ENCODE measurements at places on chromosomes 12 and 14.
A peak's percentile ranks its signal among the peaks of the same experiment; 100 is the strongest.

DNA sequence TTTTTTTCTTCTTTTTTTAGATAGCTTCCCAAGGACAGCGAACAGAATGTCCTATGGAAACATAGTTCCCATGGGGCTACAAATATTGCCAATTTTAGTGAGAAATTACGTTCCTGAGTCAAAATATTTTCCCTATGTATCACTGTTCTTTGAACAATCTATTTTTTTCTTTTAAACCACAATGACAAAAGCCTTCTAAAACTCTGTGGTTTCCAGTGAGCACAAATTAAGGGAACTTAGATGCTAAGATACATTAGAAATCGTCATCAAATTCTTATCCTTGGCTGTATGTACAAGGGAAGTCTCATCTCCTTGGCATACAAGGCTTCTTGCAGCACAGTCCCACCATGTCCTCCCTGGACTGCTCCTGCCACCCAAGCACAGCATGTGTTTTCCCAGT, 17.9 kb downstream of the CPM start:
- no peak for DNase-seq

- DNase-seq, result no peak
Observed at GRCh38 chr14:79464468-79464867, 746.8 kb downstream of the DIO2 start.

- DNase-seq, result no peak
Observed at GRCh38 chr14:92386637-92387036, 63.7 kb downstream of the SLC24A4 start.

GRCh38 chr12:112615196-112615595, 176.4 kb upstream of the RPH3A start:
- no peak for DNase-seq

- DNase-seq, result peak; percentile 53
Observed at GRCh38 chr12:88580051-88580871, at the start of gene KITLG. TSS of gene KITLG (minus strand) at chr12:88580471. CDS start at chr12:88580278, 193 bp downstream.

DNA sequence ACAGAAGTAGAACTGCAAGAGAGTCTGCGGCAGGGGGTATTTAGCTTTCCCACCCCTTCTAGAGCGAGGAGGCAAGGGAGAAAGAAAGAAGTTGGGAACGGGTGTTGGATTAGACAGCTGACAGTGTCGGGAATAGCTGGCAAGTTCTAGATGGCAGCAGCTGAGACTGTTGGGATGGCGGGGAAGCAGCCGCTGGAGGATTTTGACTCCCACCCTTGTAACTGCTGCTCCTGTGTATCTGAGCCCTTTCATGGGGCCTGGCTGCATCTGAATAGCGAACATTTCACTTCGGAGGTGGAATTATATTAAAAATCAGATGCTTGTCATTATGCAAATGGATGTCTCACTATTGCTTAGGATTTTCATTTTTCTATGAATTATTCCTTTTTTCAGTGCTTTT, 104.6 kb downstream of the AACS start:
- DNase-seq, result no peak

- no peak for DNase-seq
Observed at GRCh38 chr14:99724939-99725773, 41.1 kb downstream of the CYP46A1 start.

GRCh38 chr12:71164568-71165197, 6.9 kb upstream of the TSPAN8 start:
- DNase-seq, result no peak

GRCh38 chr12:130184404-130185090, 22.3 kb downstream of the FZD10 start:
- DNase-seq, result no peak

GRCh38 chr12:47396902-47397663, 308.7 kb downstream of the RPAP3 start:
- no peak for DNase-seq
